Substantia nigra (tissue), 51 donors: ENCODE measurements at places on chromosomes 6 and 20.

DNA sequence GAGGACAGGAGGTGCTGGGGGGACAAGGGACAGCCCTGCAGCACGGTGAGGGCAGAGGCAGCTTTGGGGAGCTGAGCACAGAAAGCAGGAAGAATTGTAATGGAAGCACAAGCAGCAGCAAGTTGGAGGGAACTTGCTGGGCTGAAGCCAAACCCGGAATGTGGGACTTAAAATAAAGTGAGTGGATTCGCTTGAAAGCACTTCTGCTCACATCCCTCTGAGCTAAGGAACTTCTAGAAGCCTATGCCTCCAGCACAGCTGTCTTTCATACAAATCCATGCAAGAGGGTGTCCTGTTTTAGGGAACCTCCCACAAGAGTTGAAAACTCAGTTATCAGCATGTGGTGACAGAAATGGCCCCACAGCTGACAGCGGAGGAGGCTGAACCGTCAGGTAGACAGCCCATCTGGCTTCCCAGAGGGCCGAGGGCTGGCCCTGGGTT, 71.4 kb upstream of the MLN start:
- DNase-seq, result no peak

DNA sequence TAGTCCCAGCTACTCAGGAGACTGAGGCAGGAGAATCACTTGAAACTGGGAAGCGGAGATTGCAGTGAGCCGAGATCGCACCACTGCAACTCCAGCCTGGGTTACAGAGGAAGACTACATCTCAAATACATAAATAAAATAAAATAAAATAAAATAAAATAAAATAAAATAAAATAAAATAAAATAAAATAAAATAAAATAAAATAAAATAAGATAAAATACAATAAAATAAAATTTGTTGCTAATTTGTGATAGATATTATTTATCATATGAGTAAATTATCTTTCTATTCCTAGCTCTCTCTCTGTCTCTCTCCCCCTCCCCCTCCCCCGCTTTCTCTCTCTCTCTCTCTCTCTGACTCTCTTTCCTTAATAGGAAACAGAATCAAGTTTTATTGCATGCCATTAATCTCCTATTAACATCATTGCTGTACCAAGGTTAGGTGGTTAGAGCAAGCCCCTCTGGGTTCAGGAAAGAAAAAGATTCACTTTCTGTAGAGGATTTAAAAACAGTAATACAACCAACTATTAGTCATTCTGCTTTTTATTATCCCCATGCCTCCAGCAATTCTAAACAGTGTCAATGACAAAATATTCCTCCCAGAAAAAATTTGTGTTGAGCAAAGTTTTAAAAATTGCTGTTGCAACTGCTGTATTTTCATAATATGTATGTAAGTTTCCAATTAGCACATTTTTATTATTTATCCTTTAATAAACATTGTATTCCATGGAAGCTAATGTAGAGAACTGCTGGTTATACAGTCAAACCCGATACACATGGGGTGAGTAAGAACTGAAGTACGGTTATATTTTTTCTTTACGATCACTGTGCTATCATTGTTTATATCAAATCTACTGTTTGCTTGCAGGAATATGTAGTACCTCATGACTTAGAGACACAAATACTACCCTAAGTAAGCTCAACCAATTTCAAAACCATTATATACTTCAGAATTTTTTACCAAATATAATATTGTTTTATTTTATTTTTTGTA, 22.1 kb downstream of the BMP5 start:
- no peak for DNase-seq

DNA sequence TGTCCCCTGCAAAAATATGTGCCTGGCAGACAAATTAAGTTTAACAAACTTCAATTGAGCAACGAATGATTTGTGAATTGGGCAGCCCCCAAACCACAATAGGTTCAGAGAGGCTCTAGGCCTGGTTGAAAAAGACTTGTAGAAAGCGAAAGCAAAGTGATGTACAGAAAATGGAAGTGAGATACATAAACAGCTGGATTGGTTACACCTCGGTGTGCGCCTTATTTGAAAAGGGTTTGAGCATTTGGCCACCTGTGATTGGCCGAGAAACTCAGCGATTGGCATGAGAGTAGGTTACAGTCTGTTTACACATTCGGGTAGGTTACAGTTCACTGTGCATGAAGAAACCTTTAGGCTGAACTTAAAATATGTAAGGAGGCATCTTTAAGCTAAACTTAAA, 136.9 kb downstream of the CD83 start:
- no peak for DNase-seq

DNA sequence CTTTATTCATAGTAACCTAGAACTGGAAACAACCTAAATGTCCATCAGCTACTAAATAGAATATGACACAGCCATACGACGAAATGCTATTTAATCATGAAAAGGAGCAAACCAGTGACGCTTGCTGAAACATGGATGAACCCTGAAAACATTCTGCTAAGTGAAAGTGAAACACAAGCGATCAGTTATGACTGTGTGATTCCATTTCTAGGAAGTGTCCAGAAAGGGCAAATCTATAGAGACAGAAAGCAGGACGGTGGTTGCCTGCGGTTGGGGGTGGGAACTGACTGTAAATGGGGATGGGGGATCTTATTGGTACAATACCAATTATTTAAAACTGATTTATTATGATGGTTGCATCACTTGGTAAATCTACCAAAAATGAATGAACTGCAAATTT, 126.8 kb downstream of the IPCEF1 start:
- DNase-seq, result no peak

GRCh38 chr20:7257692-7258466, 490.4 kb downstream of the BMP2 start:
- no peak for DNase-seq

DNA sequence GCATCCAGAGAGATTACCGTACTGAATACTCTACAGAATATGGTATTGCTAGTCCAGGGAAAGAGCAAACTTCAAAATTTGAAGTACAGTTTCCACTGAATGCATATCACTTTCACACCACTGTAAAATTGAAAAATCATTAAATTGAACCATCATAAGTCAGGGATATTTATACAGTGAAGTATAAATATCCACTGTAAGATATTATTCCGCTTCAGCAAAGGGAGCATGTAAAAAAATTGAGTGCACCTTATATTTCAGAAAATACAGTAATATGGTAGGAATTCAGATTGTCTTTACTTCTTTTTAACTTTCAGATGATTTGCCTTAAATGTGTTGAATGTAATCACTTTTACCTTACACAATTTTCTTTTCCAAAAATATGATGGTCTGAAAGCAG, 60.9 kb upstream of the TXNDC5 start:
- no peak for DNase-seq

- no peak for DNase-seq
These were observed 180.8 kb upstream of the PLN start for GRCh38 chr6:118367314-118367713.

- no peak for DNase-seq
These were observed 59.2 kb downstream of the PTPRA start for GRCh38 chr20:2932498-2932897.

GRCh38 chr20:63739130-63740069, at the start of gene SLC2A4RG:
Gene SLC2A4RG, plus strand, starts transcription at chr20:63739776. Its CDS starts 137 bp downstream, at chr20:63739913.
- peak; percentile 70 for DNase-seq

DNA sequence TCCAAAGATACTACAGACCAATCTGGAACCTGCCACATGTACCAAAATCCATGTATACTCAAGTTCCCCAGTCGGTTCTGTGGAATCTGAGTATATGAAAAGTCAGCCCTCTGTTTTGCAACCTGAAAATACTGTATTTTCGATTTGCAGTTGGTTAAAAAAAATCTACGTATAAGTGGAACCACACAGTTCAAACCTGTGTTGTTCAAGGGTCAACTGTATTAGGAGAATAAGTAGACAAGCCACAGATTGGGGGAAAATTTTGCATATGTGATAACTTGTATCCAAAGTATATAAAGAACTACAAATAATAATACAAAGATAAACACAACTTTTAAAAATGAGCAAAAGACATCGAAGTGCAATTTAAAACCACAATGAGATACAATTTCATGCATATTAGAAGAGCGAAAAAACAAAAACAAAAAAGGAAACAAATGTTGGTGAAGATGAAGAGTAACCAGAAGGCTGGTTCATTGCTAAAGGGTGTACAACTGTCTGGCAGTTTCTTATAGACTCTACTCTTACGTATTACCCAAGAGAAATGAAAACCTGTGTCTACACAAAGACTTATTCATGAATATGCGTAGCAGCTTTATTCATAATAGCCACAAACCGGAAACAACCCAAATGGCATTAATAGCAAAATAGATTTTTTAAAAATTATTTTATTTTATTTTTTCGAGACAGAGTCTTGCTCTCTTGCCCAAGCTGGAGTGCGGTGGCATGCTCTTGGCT, 180.8 kb downstream of the BCAS1 start:
- no peak for DNase-seq
